ENCODE measurements at places on chromosomes 1 and 21. TPM values are rescaled to one million over a fixed set of nuclear protein-coding genes. Genes with fewer than 3 reads are reported as not detected.

GRCh38 chr1:247884797-247885413 lies 10.5 kb upstream of the OR2W3 start:
- no peak for DNase-seq

Gene FCMR
- 0.69 TPM for total RNA-seq

DNA sequence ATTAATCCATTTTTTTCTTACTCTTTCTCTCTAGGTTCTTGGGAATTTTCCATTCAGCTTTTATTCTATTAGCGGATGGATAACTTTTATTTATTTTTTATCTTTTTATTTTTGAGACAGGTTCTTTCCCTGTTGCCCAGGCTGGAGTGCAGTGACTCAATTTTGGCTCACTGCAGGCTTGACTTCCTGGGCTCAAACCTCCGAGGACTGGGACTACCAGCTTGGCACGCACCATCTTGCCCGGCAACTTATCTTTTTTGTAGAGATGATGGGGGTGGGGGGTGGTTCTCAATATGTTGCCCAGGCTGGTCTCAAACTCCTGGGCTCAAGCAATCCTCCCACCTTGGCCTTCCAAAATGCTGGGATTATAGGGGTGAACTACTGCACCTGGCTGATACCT lies 36.1 kb upstream of the CHIT1 start:
- no peak for DNase-seq

GRCh38 chr1:14443164-14443787 lies 155.2 kb upstream of the KAZN start:
- DNase-seq: no peak

- no peak for DNase-seq
Measured at GRCh38 chr1:172642970-172643369, 15.9 kb upstream of the FASLG start.

GRCh38 chr1:241985787-241986186 lies 13.1 kb downstream of the MAP1LC3C start:
- no peak for DNase-seq

All from skin of body (tissue), 3 donors.